ENCODE measurements at places on chromosomes 6 and 20.

DNA sequence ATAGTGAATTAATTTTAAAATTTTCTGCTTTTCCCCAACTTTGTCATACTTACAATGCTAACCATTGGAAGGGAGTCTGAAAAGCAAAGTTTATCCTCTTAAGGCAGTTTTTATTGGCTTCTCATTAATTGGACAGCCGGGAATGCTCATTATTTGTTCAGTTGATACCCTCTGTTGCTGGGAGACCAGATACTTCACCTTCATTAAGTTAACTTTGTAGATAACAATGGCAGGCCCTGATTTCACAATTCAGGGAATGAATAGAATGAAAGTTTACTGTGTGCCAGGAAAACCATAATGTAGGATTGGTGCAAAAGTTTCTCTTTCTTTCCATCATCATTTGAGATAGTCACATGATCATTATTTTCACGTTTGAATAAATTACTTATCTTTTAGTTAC, 49.0 kb downstream of the COL19A1 start:
- no peak for DNase-seq

DNA sequence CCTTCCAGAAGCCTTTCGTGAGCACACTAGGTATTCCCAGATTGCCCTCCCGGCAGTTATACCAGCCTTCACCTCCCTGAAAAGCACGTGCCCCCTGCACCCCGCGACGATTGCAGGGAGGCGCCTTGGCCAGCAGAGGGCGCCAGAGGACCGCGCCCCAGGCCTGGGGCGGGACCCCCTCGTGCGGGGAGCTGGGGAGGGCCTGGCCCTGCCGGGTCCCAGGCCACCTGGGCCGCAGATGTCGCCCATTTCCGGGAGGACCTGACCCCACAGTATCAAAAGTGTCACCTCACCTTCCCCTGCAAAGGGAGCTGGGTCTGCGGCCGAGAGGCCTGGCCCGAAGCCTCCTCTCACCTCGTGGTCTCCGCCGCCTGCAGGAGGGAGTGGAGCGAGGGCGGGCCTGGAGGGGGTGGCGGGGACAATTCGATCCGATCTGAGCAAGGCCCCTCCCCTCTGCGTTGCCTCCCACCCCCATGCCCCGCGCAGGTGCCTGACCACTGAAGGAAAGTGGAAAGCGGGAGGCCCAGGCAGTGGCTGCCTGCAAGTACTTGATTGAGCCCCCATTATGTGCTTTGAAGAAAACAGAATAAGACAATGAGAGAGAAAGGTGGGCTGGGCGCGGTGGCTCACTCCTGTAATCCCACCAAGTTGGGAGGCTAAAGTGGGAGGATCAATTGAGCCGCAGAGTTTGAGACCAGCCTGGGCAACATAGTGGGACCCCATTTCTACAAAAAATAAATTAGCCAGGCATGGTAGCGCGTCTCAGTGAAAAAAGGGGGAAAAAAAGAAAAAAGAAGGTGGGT, 3.5 kb upstream of the SNAI1 start:
- peak; percentile 58 for DNase-seq

DNA sequence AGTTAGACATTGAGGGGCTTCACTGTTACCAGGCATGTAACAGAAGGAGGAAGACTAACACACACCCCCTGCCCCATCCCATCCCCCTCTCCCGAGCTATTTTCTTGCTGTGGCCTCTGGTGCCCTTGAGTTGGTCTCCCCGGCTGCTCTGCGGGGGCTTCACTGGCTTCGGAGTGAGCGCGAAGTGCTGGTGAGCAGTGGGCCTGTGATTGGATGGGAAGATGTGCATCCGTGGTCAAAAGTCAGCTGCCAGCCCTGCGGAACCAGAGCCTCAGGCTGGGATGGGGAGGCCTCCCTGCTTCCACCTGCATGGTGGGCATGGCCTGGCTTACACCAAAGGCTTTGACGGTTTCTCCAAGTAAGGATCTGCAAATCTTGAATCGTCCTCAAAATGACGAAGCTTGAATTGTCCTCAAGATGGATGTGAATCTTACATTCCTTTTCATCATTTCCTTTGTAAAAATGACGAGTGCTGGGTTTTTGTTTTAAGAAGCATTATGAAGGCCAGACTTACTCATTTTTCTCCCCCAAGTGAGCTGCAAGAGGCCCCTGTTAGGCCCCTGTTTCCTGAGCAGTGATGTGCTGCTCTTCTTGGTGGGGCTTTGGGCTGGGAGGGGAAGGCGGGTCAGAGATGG, 23.7 kb downstream of the SPATA2 start:
- no peak for DNase-seq

- DNase-seq = no peak
These were observed 140.9 kb downstream of the THBS2 start for GRCh38 chr6:169112483-169113320.

DNA sequence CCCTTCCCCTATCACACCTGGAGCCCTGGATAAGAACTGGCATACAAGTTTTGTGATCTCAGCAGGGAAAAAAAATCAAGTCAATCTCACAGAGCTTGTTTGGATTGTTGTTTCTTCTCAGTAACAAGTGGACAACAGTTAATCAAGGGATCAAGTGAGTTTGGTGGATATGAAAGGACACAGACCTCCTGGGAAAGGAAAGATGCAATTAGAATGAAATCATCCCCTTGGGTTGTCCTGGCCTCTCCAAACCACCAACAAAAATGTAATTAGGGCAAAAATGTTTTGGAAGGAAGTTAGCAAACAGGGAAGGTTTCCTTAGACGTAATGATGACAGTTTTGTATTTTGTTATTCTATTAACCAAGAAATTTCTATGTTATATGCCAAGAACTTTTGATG, 99.1 kb upstream of the PRDM1 start:
- DNase-seq = no peak

DNA sequence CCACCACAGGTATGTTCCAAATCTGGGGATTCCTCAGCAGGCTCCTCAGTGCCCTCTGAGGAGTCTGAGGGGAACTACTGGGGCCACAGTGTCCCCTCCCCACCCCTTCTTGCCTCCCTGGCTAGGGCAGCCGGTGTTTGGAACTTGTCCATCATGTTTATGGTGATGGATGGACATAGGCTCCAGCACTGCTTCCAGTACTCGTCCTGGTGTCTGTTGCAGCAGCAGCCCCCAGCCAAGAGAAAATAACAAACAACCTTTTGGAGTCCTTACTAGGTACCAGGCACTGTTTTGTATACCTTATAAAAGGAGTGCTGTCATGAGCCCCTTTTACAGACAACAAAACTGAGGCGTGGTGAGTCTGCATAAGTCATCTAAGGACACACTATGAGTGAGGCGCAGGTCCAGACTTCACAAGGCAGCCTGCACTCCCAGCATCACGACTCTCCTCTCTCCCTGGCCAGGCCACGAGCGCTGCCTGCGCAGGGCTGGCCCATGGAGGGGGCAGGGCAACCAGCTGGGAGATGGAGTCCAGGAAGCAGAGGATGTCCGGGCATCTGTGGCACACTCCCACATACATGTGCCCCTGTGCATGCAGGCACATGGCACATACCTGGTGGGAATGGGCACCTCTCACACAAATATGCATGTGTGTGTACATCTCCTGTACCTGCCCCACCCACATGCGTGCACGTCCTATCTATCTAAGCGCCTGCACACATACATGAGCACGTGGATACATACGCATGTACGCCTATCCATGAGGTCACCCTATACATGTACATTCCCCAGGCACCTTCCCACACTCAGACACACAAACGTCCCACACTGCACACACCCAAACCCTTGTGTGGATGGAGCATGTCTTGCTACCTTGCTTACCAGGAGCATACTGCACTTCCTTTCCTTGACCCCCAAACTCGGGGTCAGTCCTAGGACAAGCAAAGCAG, 152.7 kb downstream of the VEGFA start:
- no peak for DNase-seq

DNA sequence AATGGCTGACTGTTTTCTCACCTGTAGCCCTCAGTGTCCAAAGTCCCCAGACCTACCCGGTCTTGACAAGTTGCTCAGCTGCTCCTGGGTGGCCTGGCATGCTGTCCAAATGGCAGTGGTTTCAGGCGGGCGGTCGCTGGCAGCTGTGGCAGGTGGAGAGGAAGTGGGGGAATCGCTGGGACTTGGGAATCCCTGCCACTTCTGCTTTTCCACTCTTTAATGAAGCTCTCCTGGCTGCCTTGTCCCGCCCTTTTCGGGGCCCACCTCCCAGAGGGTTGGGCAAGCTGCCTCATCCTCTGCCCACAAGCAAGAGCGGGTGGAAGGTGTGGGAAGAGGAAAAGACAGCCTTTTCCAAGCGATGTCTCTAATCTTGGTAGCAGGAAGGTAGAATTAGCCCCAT, at the start of gene OCSTAMP:
TSS of gene OCSTAMP (minus strand) at position 194 of the 400 bp plus-strand sequence. CDS start at position 100, 94 bp downstream.
- no peak for DNase-seq

- DNase-seq = no peak
These were observed 53.4 kb downstream of the RNF182 start for GRCh38 chr6:13978102-13978640.

GRCh38 chr20:39152126-39152525, 190.0 kb downstream of the DHX35 start:
- no peak for DNase-seq

DNA sequence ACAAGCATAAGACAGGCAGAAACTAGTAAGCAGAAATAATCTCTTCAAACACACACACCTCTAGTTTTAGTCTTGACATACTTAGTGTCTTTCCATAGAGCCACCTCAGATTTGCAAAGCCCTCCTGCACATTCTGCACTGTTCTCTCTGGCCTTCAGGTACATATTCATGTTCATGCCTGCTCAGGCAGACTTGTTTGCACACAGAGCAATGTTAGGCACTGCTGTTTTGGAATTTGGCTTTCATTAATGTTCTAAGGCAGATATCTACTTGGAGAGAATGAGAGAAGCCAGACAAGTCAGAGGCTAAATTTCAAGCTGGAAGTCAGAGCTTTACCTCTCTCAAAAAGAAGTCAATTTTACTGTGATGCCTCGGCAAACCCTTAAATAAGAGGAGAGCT, 21.3 kb upstream of the DST start:
- no peak for DNase-seq

DNA sequence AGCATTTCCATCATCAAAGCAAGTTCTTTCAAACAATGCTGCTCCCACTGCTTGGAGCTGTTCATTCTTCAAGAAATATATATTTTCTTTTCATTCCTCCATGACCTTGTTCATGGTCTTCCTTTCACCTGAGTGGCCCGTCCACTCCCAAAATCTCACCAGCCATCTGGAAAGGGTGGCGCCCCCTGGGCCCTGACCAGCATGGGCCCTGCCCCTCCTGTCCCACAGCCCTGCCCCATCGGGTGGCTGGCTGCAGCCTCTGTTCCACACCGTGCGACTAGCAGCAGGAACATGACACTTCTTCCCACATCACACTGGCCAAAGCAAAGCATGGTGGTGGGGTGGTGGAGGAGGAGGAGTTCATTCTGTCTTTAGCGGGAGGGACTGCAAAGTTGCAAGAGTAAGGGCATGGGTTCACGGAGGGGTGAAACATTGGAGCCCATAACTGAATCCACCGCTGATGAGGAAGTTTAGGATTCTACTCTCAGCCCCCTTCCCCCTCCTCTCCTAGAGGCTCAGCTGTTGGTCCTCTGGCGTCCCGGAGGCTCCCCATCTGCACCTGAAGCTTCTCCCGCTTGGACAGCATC, 195.2 kb upstream of the SLC24A3 start:
- no peak for DNase-seq

DNA sequence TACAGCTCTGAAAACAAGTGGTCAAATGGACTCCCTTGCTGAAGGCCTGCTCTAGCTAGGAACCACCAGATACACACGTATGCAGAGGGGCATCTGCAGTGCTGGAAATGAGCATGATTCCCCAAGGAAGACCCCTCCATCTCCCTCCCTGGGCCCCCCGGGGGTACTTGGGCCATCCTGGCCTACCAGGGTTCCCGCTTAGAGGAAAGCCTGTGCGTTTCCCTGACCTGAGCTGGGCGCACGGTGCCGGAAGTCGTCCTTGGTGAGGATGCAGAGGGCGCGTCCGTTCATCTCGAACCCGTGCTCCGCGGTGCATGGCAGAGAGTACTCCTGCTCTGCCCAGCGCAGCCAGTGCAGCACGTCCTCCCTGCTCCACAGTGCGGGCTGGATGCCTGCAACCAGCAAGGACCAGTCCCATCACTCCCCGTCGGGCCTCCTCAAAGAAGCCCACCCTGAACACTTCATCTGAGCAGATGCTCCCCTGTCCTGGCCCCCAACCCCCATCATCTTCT, 11.8 kb downstream of the ETV7 start:
- no peak for DNase-seq

GRCh38 chr6:157272866-157273755, 50.2 kb downstream of the TMEM242 start:
- DNase-seq = peak; percentile 17

- DNase-seq = no peak
These were observed 10.8 kb downstream of the DDX27 start for GRCh38 chr20:49230021-49230420.

GRCh38 chr6:14472986-14473337, 355.4 kb downstream of the CD83 start:
- DNase-seq = no peak

- no peak for DNase-seq
These were observed 87.5 kb upstream of the TOP1 start for GRCh38 chr20:40941133-40941610.

GRCh38 chr6:41406728-41407489, 71.5 kb downstream of the NCR2 start:
- DNase-seq = no peak

DNA sequence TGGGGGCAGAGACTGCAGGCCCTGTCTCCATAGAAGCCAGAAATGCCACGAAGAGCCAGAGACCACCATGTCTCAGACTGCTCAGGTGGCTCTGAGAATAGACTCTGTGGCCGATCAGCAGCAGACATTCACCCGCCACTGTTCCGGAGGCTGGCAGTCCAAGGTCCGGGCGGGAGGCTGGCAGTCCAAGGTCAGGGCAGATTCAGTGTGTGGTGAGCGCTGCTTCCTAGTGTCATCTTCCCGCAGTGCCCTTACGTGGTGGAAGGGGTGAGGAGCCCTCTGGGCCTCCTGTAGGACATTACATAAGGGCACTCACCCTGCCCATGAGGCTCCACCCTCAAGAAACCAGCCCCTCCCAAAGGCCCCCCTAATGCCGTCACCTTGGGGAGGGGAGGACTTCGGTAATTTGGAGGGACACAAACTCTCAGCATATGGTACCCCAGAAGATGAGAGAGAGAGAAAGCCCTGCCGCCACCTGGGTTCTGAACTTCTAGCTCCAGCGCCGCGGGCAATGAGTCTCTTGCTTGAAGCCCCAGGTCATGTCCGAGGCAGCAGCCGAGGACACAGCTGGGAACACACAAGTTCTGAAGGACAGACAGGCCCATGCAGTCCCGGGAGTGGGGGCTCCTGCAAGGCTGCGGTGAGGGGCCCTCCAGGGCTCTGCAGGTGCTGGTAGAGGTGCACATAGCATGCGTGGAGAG, 36.4 kb downstream of the DACT2 start:
- DNase-seq = no peak

DNA sequence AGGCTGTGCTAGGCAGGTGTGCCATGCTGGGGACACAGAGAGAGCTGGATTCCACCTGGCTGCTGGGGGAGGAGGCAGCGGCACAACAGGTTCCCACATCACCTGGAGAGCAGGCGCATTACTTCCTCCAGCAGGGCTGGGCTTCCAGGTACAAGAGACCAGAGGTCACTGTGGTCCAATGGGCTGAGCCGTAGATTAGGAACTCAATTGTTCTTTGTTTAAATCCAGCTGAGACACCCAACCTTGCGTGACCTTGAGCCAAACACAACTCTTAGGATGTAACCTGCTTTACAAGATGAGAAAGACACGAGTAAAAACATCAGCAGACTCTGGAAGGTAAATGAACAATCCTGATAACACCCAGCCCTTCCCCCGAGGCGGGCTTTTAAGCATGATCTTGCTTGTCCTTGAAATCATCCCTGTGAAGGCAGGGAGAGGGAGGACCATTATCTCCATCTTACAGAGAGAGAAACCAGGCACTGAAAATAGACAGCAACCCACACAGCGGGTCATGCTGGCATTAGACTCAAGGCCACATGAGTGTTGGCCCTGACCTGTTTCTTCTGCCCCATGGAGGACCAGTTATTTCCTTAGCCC, 216.5 kb upstream of the RREB1 start:
- DNase-seq = no peak

Data from T follicular helper cell (primary cell).